ENCODE measurements at places on chromosomes 3 and 15.

GRCh38 chr3:186094271-186094670 is 14.6 kb downstream of the ETV5 start:
- no peak for DNase-seq

DNA sequence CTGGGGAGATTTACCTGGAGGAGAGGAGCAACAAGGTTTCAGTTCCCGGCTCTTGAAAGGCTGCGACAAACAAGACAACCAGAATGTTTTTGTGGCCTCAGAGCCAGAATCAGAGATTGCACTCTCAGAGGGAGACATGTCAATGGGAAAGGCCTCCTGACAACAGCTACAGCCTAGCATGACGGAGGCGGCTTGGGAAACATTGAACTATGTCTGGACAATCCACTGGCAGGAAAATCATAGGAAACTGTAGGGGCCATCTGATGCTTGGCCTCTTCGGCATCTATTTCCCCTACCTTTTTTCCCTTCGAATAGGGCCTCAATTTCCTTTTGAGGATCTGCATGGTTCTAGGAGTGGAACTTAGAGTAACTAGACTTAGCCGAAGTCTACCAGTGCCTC is 13.2 kb upstream of the PTPN23 start:
- no peak for DNase-seq

GRCh38 chr3:72153477-72154314 is 368.7 kb upstream of the PROK2 start:
- DNase-seq = no peak

DNA sequence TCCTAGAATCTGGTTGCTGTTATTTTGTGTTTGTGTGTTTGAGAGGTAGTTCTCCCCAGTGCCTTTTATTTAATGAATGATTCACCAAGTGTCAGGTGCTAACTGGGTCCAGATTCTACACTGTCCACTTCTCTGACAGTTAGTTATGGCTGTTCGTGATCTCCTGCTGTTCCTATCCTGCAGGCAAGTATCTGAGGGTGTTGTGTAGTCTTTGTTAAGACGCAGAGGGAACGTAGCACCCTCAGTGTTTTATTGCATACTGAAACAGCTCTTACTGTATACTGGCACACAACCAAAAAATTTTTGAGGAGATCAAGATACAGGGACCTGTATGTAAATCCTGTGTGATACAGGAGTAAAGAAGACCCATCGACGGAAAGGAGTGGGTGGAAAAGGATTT is 1271.3 kb downstream of the ROBO1 start:
- no peak for DNase-seq

DNA sequence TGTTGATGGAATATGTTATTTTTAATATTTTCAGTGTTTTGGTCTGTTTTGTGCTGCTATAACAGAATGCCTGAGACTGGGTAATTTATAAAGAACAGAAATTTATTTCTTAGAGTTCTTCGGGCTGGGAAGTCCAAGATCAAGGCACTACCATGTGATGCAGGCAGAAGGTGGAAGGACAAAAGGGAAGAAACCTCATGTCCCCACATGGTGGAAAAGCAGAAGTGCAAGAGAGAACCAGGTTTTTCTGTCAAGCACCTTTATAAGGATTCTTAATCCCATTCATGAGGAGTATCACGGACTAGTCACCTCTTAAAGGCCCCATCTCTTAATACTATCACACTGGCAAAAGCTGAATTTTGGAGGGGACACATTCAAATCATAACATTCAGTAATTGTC is 57.9 kb upstream of the EPHB3 start:
- DNase-seq = no peak

GRCh38 chr3:2536575-2536974 is 437.9 kb downstream of the CNTN4 start:
- no peak for DNase-seq

DNA sequence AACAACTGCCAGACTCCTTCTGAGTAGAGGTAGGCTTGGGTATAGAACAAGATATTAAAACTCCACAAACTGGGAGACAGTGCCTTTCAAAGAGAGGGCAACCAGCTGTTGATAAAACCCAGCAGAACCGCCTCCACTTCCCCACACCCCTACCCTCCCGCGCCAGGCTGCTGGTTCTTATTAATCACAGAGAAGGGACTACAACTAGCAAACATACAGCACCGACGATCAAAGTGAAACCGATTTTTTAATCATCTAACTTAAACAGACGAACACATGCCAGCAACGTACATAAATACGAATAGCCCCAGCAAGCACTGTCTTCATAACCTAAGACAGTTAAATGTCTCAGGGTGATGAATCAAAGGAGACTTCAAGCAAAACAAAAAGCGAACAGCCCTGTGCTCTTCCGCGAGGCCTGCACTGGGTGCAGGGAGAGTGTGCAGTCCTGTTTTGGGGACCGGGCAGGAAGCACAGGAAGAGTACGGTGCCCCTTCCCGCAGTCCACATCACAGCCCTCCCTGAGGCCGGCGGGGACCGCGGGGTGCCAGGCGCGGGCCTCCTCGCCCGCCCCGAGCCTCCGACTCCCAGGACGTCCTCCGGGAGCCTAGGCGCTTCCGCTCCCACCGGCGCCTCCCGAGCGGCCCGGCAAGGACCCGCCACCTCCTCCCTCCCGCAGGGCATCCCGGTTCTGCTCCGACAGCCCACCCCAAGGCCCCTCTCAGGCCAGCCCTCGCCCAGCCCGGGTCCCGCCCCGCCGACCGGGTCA is 75.1 kb upstream of the VGLL4 start:
- no peak for DNase-seq

- DNase-seq = no peak
These were observed 9.6 kb upstream of the ATP13A3 start for GRCh38 chr3:194496217-194496919.

DNA sequence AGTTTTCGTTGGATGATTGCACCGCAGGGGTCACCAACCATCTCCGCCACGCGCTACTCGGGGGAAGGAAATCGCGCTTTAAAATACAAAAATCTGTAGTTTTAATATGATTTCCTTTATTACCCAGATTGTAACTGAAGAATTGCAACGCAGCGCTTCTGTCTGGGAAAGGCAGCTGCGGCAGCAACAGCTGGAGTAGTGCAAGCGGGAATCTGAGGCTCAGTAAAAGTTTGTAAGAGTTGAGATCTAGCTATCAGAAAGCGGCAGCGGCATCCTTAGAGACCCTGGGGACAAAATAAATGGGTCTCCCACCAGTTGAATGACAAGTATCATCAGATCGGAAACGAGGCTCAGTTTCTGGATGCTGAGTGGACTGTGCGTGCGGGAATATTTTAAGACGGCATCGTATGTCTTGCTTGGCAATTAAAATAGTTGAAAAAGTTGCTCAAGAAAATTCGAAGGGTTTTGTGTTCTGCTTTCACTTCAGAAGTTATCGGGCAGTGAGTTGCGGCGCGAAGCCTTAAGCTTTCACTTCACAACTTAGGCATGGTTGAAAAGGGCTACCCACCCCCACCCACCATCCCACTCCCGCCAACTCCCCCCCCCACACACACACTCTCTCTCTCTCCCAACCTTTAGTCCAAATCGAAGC is 2.7 kb downstream of the MECOM start:
- DNase-seq = no peak

GRCh38 chr3:59107856-59108815 is 58.3 kb upstream of the CFAP20DC start:
- no peak for DNase-seq

DNA sequence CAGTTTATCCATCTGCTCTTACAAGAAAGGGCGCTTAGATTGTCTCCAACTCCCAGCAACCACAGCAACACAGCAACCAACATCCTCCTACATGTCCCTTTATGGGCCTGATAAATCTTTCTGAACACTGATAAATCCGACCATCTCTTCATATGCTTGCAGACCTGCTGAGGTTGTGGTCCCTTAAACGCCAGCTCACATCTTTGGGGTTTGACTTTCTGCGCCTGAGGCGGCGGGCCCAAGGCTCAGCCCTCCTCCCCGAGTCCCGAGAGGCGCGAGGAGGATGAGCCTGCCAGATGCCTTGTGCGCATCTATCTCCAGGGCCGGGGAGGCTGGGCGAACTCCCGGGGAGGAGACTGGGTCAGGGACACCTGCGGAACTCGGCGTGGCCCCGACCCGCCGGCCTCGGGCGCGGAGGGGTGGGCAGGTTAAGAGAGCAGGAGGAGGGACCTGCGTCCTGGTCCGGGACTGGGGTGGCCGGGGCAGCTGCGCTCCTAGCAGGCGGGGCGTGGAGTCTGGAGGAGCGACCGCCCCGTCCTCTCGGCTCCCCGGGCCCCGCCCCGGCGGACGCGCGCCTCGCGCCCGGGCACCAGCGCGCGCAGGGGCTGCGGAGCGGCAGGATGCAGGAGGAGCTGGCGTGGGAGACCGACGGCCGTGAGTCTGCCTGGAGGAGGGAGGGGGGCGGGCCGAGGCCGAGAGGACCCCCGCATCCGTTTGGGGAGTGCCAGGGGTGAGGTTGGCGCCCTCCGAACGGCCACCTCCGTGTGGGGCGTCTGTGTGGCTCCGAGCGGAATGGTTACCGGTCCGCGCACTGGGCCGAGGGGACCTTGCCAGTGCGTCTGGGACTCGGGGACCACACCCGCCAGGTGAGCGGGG is at the start of gene ANKDD1A:
TSS of gene ANKDD1A (plus strand) at position 592 of the 876 bp plus-strand sequence. CDS start at position 621, 29 bp downstream.
- DNase-seq = peak; percentile 57

- DNase-seq = no peak
These were observed 154.2 kb upstream of the KCNMB2 start for GRCh38 chr3:178381971-178382448.

DNA sequence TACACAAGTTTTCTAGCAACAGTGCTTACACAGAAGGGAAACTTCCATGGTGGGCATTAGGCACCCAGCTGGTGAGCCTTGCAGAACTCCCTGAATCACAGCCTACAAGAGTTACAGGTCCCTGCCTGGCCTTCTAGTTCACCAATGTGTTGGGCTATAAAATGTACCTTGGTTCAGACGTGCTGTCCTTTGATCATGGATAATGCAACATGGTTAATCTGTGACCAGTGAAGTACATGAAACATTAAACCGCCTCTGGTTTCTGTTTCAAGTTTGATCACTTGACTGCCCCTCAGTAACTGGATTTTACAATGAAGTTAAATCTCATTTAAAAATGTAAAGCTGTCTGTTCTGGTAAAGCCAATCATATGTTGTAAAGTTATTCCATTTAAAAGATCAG is 51.8 kb downstream of the FMN1 start:
- no peak for DNase-seq

- DNase-seq = no peak
These were observed 843.8 kb downstream of the VGLL3 start for GRCh38 chr3:86147119-86147518.

GRCh38 chr3:156681002-156681401 is 6.6 kb downstream of the TIPARP start:
- DNase-seq = no peak

GRCh38 chr15:77494073-77494867 is 73.6 kb downstream of the HMG20A start:
- no peak for DNase-seq

- no peak for DNase-seq
These were observed 100.0 kb upstream of the CSPG5 start for GRCh38 chr3:47678446-47679338.

- no peak for DNase-seq
These were observed 22.0 kb downstream of the GASK1A start for GRCh38 chr3:43001094-43001553.

- no peak for DNase-seq
These were observed 54.0 kb downstream of the RAB11A start for GRCh38 chr15:65923264-65923663.

DNA sequence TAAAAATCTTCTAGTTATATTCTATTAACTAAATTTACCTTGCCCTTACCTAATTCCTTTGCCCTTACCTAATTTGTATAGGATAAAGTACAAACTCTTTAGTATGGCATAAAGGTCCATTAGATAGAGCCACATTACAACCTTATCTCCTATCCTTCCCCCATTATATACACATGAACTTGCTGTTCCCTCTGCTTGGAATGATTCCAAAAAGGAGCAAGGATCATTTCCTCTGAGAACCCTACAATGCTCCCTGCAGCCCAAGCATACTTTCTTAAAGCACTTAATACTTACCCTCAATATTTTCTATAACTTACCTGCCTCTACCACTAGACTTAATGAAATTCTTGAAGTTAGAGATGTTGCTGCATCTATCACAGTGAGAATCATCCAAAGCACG is 118.9 kb upstream of the CCDC54 start:
- no peak for DNase-seq

DNA sequence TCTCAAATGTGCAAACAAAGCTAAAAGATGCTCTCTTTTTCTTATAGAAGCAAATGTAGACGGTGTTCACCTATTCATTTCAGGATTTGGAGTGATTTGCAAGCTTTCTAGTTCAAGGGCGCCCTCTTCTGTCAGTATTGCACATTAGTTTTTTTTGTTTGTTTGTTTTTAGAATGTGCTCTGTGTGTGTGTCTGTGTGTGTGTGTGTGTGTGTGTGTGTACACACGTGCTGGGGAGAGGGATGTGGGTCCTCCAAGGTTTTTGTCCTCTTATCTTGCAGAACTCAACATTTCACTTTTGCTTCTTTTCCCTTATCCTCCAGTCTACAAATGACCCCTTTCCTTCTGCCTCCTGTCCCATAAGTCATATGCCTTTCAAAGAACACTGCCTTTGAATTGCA is 23.5 kb downstream of the DNAH1 start:
- no peak for DNase-seq

DNA sequence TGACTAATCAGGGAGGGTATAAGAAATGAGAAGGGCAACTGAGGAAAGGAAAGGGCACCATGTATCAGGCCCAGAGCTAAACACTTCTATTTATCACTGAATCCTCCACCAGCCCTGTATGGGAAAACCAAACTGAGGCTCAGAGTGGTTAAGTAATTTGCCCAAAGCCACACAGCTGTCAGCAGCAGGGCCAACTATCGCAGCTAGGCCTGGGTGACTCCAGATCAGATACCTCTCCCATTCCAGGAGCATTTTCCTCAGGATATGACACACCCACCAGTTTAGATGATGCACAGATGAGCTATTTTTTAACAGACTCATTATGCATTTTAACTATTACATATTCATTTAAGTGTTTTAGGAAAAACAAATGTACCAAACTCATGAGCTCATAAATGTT is 14.5 kb downstream of the NUP210 start:
- DNase-seq = no peak

GRCh38 chr3:86986671-86987420 is 4.1 kb downstream of the VGLL3 start:
- DNase-seq = no peak

GRCh38 chr3:197589545-197589944 is 33.8 kb upstream of the BDH1 start:
- DNase-seq = no peak

DNA sequence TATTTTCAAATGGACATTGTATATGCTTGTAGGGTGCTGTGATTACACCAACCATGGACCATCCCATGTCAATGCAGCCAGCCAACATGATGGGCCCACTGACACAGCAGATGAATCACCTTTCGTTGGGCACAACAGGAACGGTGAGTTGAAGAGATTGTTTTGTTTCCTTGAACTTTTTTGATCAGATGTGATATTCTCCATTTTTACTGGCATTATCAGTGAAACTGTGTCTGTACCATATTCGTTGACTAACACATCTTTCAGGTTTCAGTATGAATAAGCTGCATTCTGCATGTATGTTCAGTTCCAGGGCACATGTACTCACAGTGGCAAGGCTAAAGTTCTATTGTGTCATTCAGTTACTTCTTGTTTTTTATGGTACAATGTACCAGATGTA is 655.2 kb downstream of the RBMS3 start:
- DNase-seq = no peak

Data from stimulated activated CD4-positive, alpha-beta T cell treated with anti-CD3 and anti-CD28 coated beads, TNF-alpha, amount 100 ng/mL, for 24 hours (primary cell).